ENCODE measurements at places on chromosomes 5 and 9. TPM values are rescaled to one million over a fixed set of nuclear protein-coding genes. Genes with fewer than 3 reads are reported as not detected.

The PKD2L2 gene
- not detected for total RNA-seq

The SLC28A3 gene
- total RNA-seq, result 0.43 TPM

The OGN gene
- total RNA-seq, result not detected

The WNT8A gene
- total RNA-seq, result not detected

The SHROOM1 gene
- 6.5 TPM for total RNA-seq

The ACTL7B gene
- under 0.01 TPM for total RNA-seq

The UGT3A1 gene
- not detected for total RNA-seq

The GALNT10 gene
- total RNA-seq, result 57.7 TPM

The GRM6 gene
- total RNA-seq, result not detected

The TRPM3 gene
- under 0.01 TPM for total RNA-seq

The ANKRD34B gene
- total RNA-seq, result not detected

The SMIM3 gene
- 49.9 TPM for total RNA-seq

The AGPAT2 gene
- total RNA-seq, result 31.5 TPM

The WDR38 gene
- total RNA-seq, result not detected

The DBN1 gene
- total RNA-seq, result 201 TPM

The LCP2 gene
- not detected for total RNA-seq

The SLCO6A1 gene
- under 0.01 TPM for total RNA-seq

The ADRA1B gene
- 0.43 TPM for total RNA-seq

The CSF2 gene
- total RNA-seq, result 0.43 TPM

The ZNF366 gene
- under 0.01 TPM for total RNA-seq

The C1QTNF2 gene
- total RNA-seq, result 0.64 TPM

The NR2F1 gene
- total RNA-seq, result 68.3 TPM

The CREBRF gene
- 15.5 TPM for total RNA-seq

The STC2 gene
- 157 TPM for total RNA-seq

The PPP2CA gene
- total RNA-seq, result 41.9 TPM

The RNF180 gene
- total RNA-seq, result 5.6 TPM

The STKLD1 gene
- 0.32 TPM for total RNA-seq

The IL31RA gene
- total RNA-seq, result 0.43 TPM

The OTULINL gene
- total RNA-seq, result 19.6 TPM

The CDX1 gene
- under 0.01 TPM for total RNA-seq
